ENCODE measurements at places on chromosomes 12 and 14.

DNA sequence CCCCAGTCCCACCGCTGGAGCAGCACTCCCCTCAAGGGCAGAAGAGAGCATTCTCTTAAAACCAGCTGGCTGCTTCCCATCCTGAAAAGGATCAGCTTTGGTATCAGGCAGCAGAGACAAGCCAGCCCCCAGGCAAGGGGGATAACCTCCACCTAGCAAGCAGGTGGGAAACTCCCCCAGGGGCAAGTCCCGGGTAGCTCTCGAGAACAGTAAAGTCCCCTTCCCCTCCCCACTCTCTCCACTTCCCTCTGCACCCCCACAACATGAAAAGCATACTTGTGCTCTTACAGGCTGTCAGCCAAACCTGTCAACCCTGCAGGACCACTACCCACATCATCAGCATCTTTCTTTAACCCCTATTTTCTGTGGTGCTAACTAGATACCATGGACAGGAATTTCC is 254.0 kb downstream of the NTF3 start:
- no peak for DNase-seq

DNA sequence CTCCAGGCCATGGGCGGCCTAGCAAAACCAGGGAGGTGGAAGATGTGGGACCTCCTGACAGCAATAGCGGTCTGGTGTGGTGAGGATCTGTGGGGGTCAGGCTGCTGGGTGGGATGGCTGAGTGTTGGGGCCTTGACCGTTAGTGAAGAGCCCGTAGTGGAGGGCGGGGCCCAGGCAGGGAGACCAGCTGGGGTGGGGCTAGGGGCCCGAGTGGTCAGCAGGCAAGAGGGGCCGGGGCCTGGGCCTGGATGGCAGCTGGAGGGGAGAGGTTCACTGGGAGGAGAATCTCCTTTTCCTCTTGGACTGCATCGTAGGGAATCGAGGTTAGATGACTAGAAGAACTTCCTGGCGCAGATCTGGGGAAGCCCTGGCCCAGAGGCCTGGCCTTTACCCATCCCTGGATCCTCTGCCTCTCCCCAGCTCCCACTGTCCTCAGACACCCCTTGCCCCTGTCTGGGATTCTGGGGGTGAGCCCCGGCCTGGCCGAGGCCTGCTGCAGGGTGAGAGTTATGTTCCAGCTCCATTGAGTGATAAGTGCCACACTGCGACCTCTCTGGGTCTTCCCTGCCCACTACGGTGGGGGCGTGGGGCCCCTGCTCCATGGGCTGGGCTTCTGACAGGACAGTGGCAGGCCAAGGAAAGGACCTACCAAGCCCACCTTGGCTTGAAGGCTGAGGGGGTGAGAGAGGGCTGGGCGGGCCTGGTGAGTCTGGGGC is 47.1 kb downstream of the KRT80 start:
- DNase-seq: no peak

- no peak for DNase-seq
These were observed at the start of gene DEGS2 for GRCh38 chr14:100159094-100159864. TSS of gene DEGS2 (minus strand) at chr14:100159645. CDS start at chr14:100159587, 58 bp downstream.

- no peak for DNase-seq
These were observed 10.5 kb downstream of the XRCC3 start for GRCh38 chr14:103704708-103705107.

- DNase-seq: no peak
These were observed 444.3 kb downstream of the NELL2 start for GRCh38 chr12:44431647-44432343.

DNA sequence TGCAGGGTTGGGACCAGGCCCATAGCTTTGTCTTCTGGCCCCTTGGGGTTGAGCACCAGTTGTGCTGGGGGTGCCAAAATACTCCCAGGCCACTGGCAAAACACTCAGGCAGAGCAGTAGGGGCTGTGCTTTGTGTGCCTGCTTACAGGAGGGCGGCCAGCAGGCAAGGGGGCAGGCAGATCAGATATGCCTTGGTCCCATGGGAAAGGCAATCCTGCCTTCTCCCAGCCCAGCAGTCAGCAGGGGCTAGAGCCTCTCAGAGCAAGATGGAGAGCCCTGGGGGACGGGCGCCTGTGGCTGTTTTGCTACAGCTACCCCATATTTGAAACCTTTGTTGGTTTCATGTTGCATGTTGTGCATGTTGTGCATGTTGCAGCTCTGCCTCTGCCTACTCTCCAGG is 36.2 kb upstream of the TMX1 start:
- no peak for DNase-seq

DNA sequence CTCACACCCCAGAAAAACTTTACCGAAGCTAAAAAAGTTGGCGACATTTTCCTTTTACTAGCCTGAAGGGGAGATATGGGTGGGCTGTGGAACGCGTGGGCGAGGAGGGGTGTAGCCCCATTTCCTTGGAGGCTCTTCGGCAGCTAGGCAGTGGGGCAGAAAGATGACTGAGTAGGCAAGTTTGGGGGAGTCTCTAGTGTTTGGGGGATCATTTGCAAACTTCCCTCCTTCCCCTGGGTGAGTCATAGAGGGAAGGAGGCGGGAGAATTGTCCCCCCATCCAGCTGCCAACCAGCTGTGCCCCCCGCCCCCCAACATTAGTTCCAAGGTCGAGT is 2.3 kb downstream of the GLI1 start:
- DNase-seq: peak; percentile 43

GRCh38 chr12:88219861-88220260 is 77.8 kb downstream of the TMTC3 start:
- DNase-seq: no peak

DNA sequence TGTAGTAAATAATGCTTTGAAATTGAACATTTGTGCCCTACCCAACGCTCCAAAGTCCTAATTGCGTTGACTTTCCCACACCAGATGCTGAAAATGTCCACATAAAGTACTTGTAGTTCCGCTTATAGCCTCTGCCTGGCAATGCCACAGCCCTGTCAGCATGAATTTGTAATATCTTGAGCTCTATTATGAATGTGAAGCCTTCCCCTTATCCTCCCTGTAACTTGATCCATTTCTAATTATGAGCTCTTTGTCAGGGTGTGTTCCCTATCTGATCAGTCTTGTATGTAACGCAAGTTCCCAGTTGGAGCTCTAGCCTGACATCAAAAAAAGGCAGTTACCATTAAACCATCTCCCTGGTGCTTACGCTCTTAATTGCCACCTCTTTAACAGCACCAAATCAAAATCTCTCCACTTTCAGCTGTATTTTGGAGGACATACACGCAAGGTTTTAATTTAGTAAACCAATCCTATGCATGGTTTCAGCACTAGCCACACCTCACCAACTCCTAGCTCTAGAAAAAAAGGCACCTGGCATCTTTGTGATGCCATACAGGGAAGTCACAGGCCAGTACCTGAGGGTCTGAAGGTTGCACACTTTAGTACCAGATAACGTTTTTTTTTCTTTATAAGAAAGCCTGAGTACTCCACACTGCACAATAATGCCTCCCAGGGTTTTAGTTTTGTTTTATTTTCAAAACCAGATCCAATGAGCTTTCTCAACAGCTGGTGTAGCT is 69.3 kb downstream of the EEA1 start:
- no peak for DNase-seq
